ENCODE measurements at places on chromosomes 16 and 17.

- DNase-seq: no peak
These were observed 403.0 kb downstream of the ZFHX3 start for GRCh38 chr16:72644911-72645310.

DNA sequence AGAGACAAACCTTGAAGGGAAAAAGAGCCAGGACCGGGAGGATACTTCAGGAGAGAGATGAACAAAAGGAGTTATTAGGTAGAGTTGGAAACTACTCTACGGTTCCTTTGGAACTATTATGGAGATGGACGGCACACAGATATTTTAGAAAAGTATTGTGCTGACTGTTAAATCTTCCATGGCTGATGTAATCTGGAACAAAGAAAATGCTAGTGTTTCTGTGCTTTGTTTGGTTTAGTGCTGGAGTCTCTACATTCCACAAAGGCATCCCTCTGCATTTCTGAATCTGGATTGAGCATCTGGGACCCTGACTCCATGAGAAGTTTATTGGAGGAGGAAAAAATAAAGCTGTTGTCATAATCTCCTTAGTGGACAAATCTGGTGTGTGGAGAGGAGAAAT lies 57.2 kb downstream of the RPGRIP1L start:
- no peak for DNase-seq

DNA sequence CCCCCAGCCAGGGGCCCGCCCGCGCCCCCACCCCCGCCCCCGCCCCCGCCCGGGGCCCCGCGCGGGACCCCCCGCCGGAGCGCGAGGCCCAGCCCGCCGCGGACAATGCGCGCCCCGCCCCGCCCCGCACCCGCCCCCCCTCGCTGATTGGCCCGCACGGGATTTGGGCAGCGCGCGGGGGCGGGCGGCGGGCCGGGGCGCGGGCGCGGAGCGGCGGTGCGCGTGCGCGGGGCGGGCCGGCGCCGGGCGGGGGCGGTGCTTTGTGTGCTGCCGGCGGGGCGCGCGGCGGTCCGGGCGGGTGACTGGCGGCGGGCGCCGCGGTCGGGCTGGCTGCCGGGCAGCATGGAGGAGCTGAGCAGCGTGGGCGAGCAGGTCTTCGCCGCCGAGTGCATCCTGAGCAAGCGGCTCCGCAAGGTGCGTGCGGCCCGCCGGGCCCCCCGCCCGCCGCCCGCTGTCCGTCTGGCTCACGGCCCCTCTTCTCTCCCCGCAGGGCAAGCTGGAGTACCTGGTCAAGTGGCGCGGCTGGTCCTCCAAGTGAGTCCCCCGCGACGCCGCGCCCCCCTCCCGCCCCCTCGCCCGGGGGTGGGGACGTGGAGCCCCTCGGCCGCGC lies at the start of gene CBX2:
CBX2 (plus strand) TSS at position 255 of the 610 bp plus-strand sequence; CDS start at position 343, 88 bp downstream.
- DNase-seq: peak; percentile 75

DNA sequence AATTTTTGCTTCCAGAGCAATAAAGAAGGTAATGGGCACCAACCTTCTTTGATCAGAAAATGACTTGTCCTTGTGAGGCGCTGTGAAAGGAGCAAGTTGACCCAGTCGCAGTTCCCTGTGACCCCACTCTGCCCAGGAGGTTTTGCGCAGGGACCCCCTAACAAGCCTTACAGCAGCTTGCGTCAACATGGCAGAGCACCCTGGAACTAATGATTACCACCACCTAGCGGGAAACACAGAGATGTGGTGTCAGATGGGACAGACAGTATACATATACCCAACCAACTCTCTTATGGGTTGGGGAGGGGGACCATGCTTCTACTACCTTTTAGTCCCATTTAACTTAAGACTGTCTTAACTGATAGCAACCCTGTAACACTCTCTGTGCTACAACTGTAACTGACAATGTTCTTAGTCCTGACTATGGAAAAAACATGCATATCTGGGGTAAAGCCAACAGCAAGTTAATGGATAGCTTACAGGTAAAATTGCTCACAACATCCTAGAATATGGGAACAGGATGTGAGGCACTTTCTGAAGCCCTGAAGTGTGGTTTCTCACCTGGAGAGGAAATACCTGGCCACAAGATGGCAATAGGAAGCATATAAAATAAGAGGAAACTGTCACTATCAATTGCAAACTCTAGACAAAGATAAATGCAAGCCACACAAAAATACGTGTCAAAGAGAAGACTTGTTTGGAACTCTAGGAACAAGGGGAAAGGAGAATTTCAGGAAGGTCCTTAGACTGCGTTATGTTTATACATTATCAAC lies 3.0 kb downstream of the KARS1 start:
- no peak for DNase-seq

DNA sequence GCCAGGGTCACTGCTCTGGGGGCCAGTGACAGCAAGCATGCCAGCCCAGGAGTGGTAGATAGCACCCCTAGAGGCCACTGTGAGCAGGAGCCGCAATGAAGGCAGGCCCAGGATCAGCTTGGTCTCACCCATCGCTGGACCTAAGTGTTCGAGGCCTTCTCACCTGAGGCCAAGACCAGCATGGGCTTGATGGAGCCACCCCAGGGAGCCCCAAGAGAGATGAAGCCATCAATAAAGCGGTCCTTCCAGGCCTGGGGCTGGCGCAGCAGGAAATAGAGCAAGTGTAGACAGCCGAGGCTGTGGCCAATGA lies 1.8 kb downstream of the LCAT start:
- DNase-seq: no peak

- peak; percentile 69 for DNase-seq
These were observed 13.5 kb downstream of the SPATA32 start for GRCh38 chr17:45248132-45248957.

- no peak for DNase-seq
These were observed 189.2 kb upstream of the AXIN2 start for GRCh38 chr17:65750631-65751115.

DNA sequence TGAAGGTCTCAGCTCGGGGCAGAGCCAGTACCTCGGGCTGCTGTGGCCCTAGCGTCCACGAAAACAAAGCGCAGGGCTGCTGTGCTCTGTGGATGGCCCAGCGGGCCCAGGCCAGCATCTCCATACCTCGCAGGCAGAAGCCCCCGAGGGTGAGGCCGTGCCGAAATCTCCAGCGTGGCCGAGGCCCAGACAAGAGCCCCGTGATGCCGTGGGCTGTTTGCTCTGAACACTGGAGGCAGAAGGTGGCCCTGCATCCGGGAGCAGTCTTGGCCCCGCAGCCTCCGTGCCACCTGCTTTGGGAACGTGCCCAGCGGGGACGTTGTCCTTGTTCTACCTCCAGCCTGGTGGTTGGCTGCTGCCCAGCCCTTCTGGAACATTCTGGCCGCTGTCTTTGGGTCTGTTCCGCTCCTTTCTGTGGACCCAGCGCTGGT lies 121.4 kb downstream of the BANP start:
- DNase-seq: no peak

- DNase-seq: no peak
These were observed 280.4 kb downstream of the SNX29 start for GRCh38 chr16:12256921-12257320.

Data from activated CD8-positive, alpha-beta memory T cell treated with anti-CD3 and anti-CD28 coated beads for 1 hour (primary cell).